ENCODE measurements at places on chromosomes 2 and 18. TPM values are rescaled to one million over a fixed set of nuclear protein-coding genes. Genes with fewer than 3 reads are reported as not detected.

Gene REV1
- 60.3 TPM for total RNA-seq

Gene TMEM17
- total RNA-seq: not detected

Gene C2orf66
- 0.53 TPM for total RNA-seq

Gene SPC25
- 28.5 TPM for total RNA-seq

Gene POTEI
- not detected for total RNA-seq

Gene HSPE1
- total RNA-seq: 264 TPM

Gene SLC23A3
- total RNA-seq: 2.8 TPM

DNA sequence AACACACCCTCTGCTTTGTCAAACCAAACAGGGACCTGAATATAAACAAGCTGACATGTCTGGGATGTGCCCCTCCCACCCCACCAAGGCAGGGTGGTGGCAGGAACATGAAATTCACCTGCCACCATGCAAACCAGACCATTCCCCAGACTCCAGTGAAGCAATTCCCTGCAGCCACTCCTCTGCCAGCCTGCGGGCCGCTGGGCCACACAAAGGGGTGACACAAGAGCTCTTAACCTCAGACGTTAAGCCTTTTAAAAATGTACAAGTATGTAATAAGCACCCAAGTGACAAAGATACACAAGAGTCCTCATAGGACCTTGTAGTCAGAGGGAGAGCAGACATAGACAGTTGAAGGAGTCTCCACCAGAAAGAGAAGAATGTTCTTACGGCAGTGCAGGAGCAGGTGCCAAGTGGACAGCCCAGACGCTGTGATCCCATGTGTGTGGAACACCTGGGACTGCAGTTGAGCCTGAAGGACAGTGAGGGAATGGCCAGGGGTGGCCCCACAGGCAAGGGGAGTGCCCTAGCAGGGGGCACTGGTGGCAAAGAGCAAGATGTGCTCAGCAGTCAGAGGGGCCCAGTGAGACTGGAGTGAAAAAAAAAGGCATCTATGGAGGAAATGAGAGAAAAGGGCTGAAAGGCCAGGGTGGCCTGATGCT, 36.9 kb downstream of the CRACDL start:
- DNase-seq: peak; percentile 31

DNA sequence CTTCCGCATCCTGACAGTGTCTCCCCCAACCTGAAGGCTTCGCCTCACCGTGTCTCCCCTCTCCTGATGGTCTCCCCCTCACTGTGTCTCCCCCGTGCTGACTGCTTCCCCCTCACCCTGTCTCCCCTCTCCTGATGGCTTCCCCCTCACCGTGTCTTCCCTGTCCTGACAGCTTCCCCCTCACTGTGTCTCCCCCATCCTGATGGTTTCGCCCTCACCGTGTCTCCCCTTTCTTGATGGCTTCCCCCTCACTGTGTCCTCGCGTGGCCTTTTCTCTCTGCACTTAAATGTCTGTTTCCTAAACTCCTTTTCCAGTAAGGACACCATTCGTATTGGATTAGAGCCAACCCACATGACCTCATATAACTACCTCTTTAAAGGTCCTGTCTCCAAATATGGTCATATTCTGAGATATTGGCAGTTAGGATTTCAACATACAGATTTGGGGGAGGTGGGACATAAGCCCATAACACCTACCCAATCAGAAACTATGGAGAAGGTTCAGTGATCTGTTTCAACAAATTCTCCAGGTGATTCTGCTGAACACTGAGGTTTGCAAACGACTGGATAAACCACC, 47.9 kb upstream of the RAB27B start:
- no peak for DNase-seq

DNA sequence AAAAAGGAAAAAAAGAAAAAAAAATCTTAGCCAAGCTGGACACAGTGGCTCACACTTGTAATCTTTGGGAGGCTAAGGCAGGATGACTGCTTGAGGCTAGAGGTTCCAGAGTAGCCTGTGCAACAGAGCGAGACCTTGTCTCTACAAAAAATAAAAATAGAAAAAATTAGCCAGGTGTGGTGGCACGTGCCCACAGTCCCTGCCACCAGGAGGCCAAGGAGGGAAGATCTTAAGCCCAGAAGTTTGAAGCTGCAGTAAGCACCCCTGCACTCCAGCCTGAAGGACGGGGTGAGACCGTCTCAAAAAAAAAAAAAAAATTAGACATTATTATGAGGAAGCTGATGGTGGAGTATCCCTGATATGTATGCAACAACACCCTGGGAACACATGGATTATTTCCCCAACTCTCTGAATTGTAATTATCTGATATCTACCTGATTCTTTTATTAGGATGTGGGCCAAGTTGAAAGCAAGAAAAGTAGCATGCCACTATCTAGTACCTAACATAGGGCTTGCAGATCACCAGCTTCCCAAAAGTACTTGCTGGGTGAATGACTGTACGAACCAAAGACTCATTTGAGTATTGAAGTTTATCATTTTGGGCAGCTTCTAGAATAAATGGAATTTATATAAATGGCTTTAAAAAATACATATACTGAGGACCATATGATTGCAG, 140.9 kb downstream of the TCF4 start:
- DNase-seq: no peak

DNA sequence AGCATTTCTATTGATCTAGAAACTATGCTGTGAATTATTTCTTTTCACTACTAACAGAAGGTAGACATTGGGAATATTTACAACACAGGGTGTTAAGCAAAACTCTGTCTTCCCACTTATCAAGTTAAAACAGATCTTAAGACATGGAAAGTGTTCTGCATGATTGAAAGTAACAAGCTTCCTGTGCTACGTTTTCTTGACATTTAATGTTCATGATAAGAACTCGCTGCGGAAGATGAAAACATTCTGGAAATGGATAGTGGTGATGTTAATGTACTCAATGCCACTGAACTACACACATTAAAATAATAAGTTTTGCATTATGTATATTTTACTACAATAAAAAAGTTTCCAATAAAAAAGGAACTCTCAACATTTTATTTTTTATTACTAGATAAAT, 74.4 kb upstream of the SCN7A start:
- DNase-seq: no peak

GRCh38 chr2:230939691-230940470, 14.8 kb upstream of the GPR55 start:
- DNase-seq: no peak

GRCh38 chr2:111659361-111660333, 224.3 kb downstream of the ANAPC1 start:
- DNase-seq: no peak

DNA sequence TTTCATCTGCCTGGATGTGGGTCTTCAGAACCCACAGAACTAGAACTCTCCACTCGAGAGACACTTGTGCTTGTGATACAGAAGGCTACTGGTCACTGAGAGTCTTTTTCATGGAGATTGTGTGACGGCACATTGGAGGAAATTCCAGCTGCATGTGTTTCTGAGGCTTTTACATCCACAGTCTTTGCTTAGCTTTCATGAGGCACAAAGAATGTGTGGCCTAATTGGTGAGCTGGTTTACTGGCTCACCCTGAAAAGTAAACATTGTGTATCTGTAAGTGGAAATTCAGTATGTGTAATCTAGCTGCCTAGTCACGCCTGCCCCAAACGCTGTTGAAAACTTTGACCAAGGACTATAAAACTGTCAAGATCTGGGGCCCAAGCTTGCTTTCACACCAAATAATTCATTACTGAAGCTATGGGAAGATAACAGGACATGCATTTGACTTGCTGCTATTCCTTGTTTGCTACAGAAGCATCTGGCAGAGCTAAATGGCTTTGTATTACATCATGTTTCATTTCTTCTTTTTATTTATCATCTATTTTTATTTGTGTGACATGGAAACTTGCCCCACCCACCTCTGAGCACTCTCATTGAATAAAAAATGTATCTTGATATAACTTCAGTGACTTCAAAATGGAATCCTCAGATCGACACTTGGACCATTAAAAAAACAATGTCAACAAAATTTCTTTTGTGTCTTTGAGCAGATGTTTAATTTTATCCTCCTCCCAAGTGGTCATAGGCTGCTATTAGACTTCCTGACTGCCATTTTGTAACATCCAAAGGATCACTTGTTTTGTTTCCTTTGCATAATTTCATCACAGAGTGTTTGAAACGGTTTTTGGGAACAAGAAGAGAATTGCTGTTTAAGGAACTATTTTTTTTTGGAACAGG, 80.2 kb downstream of the EFEMP1 start:
- no peak for DNase-seq

- no peak for DNase-seq
These were observed 67.7 kb downstream of the REL start for GRCh38 chr2:60948926-60949579.

DNA sequence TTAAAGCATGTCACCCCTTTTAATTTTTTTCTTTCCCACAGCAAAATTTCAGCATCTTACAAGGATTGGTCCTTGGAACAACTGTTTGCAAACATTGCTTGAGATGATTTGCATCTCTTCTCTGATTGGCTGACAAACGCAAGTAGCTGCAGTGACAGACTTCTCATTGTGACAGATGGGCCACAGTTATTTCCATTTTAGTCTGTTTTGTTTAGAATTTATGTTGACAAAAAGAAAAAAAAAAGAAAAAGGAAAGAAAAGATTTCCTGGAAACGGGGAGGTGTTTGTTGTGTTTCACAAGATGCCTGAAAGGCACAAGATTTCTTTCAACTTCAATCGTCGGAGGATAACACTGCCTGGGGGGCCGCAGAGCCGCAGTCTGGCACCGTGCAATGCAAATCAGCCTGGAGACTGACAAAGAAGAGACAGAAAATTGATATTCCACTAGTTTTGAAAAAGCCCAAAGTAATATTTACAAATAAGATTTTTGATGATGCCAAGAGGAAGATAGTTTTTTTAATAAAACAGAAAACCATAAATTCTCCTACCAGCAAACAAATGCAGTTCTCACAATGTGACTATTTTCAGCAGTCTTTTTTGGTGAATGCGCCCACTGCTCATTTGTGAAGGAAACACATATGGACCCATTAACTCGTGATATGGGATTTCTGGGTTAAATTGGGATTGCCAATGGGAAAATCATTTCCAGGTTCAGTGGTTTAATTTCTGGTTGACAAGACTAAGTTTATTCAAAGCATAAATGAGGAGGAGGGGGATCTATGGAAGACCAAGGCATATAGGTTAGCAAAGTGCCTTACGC, 296.2 kb upstream of the SMIM21 start:
- DNase-seq: no peak

GRCh38 chr18:31438402-31438801, 9.1 kb upstream of the DSG3 start:
- DNase-seq: no peak

DNA sequence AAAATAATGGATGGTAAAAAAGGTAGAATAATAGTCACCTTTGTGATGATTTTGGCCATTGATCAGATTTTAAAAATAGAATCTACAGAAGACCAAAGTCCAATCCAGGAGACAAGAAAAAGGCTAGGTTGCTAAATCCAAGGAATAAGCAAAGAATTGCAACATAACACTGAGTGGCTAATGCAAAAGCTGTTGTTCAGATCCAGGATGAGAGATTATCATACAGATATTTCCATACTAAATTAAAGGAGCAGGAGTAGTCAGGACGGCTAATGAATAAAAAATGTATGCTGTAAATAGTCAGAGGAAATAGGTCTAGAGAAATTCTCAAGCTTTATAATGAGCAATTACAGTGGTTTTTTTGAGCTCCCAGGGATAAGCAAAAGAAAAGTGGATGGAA, 745.9 kb upstream of the ACVR2A start:
- no peak for DNase-seq

DNA sequence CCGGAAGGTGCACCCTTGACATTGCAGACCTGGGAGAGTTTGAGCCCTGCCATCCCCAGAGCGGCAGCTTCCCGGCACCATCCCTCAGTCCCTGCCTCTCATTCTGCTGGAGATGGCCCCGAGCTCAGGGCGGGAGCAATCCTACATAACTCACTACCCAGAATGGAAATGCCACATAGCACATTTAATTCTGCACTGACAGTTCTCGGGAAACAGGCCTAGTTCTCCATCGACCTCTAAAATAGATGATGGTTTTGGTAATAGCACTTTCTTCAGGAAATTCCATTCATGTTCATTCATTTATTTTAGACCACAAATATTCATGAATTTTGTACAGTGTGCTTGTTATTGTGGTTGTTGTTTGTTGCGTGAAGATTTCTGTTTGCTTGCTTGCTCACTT, 92.9 kb upstream of the SLC14A2 start:
- DNase-seq: no peak

DNA sequence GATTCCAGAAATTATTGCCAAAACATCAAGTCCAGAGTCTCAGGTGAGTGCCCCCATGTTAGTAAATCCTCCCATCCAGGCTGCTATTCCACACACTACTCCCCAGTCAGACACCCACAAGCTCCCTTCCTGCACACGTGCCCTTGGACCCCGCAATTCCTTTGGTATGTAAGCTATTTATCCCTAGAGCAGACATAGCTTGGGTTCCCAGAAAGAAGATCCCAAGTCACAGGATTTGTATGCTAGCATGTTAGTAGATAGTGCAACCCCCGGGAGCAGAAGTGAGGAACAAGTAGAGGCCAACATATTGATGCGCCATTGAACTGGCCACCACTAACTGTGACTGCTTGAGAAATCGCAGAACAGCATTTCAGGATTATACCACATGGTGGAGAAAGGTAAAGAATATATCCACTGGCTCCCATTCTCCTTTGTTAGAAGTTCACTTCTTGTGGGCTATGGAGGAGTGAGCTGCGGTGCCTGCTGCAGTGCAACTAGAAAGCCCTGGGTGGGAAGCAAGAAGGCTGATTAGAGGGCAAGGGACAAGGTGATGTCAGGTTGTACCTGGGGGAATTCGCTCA, 137.5 kb upstream of the CHAC2 start:
- DNase-seq: no peak

- no peak for DNase-seq
These were observed 213.0 kb downstream of the RNF152 start for GRCh38 chr18:61679836-61680235.

DNA sequence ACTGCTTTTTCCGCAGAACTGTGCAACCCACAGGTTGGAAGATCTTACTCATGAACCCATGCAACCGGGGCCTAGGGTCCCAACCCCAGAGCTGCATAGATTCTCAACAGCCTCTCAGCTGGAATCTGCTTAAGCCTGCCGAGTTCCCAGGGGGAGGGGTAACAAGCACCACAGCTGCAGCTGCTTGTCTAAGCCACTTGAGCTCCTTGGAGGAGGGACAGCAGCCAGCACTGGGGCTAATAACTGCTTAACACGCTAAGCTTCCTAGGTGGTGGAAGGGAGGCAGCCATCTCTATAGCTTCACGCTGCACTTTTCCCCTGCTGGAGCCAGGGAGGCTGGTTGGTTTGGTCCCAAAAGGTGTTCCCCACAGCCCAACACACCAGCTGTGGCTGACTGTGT, 311.6 kb downstream of the DSC3 start:
- no peak for DNase-seq

DNA sequence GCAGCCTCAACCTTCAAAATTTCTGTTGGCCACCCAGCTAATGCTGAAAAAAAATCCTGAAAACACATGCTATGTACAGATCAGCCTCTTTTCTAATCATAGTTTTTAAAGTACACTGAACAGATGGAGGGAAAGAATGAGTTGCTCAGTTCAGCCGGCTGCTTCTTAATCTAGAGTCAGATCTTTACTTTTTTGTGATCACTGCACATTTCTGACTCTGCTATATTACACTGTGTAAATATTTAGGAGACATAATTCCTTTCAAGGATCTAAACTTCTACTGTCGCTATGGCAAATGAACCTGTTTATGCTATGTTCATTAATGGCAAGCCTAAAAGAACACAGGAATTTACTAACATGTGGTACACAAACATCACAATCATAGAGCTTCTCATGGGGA, 114.2 kb downstream of the SRBD1 start:
- DNase-seq: no peak

GRCh38 chr2:101231937-101232730, 20.6 kb upstream of the CNOT11 start:
- no peak for DNase-seq
